NCI-H1092 (cell line): ENCODE measurements at places on chromosomes 13 and 19.

DNA sequence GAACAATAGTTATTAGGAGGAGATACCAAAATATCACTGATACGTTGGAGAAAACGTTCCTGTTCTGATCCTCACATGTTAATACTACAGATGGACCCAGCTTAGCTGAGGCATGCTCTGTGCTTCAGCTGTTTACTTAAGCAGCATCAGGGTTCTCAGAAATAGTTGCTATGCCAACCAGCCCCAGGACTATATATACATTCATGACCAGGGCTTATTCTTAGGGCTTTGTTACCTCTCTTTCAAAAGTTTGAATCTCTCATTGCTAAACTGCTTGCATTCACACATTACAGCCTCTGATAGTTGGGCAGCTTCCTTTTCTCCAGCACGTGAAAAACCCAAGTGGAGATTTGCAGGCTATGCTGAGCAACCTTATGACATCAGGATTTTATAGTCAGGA lies 800.4 kb downstream of the DIAPH3 start:
- no peak for DNase-seq

GRCh38 chr13:21061029-21061763 lies at the start of gene LATS2:
Gene LATS2, minus strand, starts transcription at chr13:21061586. Its CDS starts 15,560 bp downstream, at chr13:21046026.
- no peak for DNase-seq

DNA sequence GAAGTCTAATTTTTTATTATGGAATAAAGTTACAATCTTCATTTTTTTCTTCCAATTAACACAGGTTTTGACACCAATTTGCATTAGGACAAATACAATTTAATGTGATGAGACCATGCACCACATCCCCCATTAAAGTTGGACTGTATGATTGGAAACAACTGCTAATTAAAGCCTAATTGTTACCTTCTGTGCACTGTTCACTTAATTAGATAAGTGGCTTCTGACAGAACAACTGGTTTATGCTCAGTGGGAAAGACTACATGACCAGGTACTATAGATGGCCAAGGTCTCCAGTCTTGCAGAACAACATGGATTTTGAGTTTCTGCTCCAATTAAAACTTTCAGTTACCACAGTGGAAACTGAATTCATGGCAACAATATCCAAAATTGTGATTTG lies 198.1 kb downstream of the FGF14 start:
- DNase-seq = no peak

DNA sequence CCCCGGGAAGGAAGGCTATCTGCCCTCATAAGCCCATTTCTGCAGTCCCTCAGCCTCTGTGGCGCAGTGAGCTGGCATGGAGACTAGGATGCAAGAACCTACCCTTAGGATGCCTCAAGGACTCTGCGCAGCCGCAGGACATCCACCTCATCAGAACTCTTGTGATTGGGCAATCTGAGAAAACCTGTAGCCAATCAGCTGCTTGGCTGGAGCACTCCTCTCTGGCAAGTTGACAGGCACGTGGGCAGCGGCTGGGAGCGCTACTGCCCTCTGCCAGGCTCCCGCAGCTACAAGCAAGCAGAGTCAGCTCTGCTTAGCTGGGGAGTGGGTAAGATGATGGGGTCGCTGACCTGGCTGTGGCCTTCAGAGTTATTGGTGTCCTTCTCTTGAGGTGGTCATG lies 1.5 kb upstream of the ECSIT start:
- peak; percentile 94 for DNase-seq

- DNase-seq = no peak
Observed at GRCh38 chr13:26679411-26680122, 81.0 kb downstream of the GPR12 start.

- no peak for DNase-seq
Observed at GRCh38 chr13:35354285-35354684, 122.2 kb downstream of the MAB21L1 start.

- DNase-seq = no peak
Observed at GRCh38 chr19:14580623-14581237, 2.2 kb upstream of the CLEC17A start.

DNA sequence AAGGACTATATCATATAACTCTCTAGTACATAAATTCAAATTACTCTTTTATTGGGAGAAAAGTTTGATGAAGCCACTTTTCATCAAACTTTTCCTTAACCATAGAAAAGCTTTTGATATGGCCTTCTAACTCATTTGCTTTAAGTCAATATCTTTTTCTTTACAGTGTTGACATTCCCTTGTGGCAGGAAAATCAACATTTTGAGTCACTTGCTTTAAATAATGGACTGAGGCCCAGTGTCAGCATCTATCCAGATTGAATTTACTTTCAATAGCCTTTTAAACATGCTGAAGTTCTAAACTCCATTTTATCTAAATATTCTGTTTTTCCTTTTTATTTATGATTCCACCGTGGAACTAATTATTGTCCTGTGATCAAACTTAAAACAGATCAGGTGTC lies 62.7 kb downstream of the PCDH9 start:
- DNase-seq = no peak

GRCh38 chr13:77423296-77423695 lies 96.4 kb upstream of the MYCBP2 start:
- no peak for DNase-seq

- no peak for DNase-seq
Observed at GRCh38 chr13:111925146-111925875, 141.6 kb upstream of the SOX1 start.
